ENCODE measurements at places on chromosomes 7 and 10. TPM values are rescaled to one million over a fixed set of nuclear protein-coding genes. Genes with fewer than 3 reads are reported as not detected.
A peak's percentile ranks its signal among the peaks of the same experiment; 100 is the strongest.

Gene GSTO2
- 1.2 TPM for polyA plus RNA-seq

DNA sequence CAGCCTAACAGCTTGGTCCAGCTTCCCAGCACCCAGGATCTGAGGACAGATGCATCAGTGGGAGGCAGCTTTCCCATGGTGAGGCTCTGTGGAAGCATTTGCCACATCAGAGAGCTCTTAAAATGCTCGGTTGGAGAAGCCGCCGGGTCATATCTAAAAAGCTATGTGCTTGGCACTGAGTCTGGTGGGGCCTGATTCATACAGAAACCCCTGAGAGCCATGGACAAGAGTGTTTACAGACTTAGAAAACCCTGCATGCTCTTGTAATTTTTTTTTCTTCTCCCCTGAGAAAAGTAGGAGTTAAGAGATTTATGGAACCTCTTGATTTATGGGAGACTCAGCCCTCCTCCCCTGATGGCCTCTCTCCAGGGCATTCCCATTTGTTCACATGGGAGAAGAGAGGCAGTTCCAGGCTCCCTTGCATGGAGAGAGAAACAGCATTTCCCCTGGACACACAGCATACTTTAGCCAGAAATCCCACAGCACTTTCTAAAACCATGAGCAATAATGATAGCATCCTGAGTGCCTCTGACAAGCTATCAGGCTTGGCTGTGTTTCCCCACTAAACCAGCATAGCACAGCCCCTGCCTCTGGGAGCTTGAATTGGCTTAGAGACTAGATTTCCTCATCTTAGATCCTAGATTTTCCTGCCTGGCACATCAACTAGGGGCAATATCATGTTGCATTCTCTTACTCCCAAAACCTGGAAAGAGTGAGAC lies 322.1 kb upstream of the AUTS2 start:
- DNase-seq, result no peak

- DNase-seq, result peak; percentile 44
Measured at GRCh38 chr10:110912374-110912773, 6.6 kb downstream of the BBIP1 start.

DNA sequence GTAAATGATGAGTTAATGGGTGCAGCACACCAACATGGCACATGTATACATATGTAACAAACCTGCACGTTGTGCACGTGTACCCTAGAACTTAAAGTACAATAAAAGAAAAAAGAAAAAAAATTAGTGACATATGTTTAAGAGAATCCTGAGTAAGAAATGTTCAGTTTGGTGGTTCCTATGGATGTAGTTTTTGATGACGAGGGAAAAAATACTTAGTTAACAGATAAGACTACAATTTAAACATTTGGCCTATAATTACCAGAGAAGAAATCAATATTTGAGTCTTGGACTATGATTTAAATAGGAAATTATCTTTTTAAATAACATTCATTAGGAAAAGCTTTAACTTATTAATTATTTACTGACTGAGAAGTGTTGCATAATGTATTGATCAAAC lies 39.2 kb upstream of the SLC26A3 start:
- no peak for DNase-seq

Gene SLC16A12
- polyA plus RNA-seq, result 1.3 TPM

GRCh38 chr10:35437829-35438228 lies 101.5 kb downstream of the CCNY start:
- no peak for DNase-seq

GRCh38 chr10:123786896-123787295 lies 104.7 kb downstream of the CPXM2 start:
- no peak for DNase-seq

Gene POLR2J2
- polyA plus RNA-seq, result 3.4 TPM

Gene C1QL3
- 0.20 TPM for polyA plus RNA-seq

GRCh38 chr10:3206511-3207157 lies 34.1 kb upstream of the PITRM1 start:
- peak; percentile 52 for DNase-seq

Gene CAMK2B
- 11.3 TPM for polyA plus RNA-seq

DNA sequence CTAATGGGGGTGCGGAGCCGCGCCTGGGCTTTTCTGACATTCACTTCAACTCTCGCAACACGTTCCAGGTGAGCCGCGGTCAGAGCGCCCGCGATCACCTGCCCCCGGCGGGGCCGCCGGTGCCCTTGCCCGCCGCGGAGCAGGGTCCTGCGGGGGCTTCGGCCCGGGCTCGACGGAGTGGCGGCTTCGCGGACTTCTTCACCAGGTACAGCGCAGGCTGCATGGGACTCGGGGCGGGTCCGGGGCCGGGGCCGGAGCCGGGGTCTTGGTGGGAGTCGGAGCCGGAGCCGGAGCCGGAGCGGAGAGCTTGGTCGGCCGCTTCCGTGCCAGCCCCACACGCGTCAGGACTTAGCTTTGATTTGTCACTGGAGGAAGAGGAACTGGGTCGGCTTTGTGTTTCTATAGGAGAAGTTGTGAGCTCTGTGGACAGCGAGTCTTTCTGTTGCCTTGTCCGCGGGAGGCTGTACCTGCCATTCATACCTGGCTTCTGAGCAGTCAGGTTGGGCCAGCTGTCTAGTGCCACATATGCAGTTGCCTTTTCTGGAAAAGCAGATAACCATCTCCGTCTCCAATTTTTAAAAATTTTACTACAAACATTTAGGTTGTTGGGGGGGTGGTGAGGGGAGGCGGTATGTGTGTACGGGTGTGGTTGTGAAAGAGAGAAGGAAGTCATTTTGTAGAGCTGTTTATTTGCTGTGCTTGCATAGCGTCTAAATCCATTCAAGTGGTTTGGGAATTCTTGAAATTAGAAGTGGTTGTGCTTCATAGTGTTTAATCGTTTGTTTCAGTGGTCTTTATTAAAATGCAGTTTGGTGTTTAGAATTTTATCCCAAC lies 1.3 kb downstream of the TBC1D12 start:
- peak; percentile 88 for DNase-seq

DNA sequence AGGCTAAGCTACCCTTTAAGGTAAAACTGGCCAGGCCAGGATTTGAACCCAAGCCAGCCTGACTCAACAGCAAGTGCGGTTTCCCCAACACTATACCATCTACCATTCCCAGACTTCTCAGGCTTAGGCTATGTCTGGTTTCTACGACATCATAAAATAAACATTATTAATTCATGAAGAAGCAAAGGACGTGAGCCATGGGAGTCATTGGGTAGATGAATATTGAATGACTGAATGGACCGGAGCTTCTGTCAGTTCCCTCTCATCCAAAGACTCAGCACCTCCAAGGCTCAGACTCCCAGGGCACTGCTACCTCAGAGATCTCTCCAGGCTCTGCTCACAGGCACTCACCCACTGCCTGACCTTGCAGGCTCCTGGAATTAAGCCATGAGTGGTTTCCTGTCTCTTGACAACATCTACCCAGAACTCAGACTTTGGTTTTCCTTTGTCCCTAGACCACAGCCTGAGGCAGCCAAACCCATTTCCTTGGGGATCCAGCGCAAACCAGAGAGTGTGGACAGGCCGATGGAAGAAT lies 64.6 kb upstream of the STEAP1B start:
- DNase-seq, result no peak

All from muscle of back (tissue), 13 donors.